ENCODE measurements at places on chromosomes 3 and 15.

DNA sequence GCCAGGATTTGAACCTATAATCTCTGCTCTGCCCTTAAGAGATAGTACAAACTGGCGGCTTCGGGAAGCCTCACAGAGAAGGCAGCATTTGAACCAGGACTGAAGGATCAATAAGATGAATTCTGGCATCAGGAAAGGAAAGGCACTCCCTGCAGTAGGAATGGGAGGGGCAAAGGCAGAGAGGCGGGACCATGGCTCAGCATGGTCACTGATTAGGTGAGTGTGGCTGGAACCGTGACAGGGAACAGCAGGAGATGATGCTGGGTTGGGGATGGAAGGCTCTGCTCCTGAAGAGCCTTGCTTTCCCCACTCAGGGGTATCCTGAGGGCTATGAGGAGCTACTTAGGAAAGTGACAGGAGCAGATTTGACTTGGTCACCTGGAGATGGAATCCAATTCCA is 158.5 kb downstream of the FEZF2 start:
- no peak for DNase-seq

DNA sequence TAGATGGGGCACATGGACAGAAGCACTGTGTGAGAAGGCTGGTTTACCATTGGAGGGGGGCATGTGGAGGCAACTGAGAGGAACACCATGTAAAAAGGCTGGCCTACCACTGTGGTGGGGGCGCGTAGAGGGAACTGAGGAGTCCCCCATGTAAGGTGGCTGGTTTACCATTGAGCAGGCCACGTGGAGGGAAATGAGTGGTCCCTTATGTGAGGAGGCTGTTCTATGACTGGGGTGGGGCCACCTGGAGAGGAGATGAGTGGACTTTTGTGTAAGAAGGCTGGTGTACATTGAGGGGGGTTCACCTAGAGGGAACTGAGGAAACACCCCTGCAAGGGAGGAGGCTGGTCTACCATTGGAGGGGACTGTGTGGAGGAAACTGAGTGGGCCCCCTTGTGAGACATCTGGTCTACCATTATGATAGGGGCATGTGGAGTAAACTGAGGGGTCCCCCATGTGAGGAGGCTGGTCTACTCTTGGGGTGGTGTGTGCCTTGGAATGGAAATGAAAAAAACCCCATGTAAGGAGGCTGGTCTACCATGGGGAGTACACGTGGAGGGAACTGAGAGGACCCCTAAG is 156.9 kb downstream of the FBLN2 start:
- DNase-seq = no peak

- DNase-seq = no peak
Measured at GRCh38 chr3:172209333-172210321, 170.2 kb downstream of the FNDC3B start.

DNA sequence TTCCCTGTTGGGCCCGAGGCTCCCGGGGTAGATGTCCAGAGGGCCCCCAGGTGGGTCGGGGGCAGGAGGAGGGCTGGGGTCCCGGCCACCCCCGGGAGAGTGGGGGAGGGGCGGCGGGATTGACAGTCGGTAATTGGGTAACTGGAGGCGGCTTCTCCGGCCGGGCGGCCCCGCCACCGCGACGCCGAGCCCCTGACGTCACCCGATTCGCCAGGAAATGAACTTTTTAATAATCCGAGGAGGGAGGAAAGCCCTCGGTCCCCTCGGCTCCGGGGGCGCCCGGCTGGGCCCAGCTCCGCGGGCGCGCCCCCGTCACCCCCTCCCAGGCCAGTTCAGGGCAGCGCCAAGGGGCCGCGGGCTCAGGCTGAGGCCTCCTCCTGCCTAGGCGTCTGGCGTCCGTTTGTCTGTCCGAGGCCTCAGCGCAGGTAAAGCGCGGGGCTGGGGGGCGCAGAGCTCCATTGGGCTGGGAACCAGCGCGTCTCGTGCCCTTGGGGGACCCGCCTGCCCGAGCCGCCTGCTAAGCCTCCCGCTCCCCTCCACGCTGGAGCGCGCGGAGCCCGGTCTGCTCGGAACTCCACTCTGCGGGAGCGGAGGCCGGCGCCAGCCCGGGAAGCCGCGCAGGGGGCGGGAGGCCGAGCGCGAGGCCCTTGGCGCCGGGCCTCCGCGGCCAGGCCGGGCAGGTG is 3.9 kb downstream of the GATA2 start:
- no peak for DNase-seq

DNA sequence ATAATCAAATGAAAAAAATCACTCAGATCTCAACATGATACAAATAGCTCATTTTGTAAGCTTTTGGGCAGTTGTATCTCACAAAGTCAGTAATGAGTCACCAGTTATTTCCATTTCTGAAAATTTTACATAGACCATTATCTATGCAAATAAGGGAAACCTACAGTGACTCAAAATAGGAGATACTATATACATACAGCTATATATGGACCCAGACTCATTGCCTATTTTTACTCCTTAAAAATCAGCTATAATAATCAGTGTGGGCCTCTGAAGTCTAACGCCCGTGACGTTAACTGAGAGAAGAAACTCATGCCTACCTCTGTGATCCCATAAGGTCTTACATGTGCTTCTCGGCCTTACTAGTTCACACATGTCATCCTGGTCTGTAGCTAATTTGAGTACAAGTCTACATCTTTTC is 31.6 kb downstream of the LRIG1 start:
- no peak for DNase-seq

DNA sequence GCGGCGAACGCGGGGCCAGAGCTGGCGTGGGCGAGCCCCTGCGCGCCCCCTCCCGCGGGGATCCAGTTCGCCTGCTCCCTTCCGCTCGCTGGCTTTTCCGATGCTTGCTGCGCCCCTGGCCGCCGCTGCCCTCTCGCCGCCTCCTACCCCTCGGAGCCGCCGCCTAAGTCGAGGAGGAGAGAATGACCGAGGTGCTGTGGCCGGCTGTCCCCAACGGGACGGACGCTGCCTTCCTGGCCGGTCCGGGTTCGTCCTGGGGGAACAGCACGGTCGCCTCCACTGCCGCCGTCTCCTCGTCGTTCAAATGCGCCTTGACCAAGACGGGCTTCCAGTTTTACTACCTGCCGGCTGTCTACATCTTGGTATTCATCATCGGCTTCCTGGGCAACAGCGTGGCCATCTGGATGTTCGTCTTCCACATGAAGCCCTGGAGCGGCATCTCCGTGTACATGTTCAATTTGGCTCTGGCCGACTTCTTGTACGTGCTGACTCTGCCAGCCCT is 721 bp downstream of the P2RY1 start:
- no peak for DNase-seq

GRCh38 chr3:30181178-30181465 is 425.3 kb upstream of the TGFBR2 start:
- no peak for DNase-seq
